Hippocampal formation (tissue), 2 donors: ENCODE measurements at places on chromosomes 6 and 20.

DNA sequence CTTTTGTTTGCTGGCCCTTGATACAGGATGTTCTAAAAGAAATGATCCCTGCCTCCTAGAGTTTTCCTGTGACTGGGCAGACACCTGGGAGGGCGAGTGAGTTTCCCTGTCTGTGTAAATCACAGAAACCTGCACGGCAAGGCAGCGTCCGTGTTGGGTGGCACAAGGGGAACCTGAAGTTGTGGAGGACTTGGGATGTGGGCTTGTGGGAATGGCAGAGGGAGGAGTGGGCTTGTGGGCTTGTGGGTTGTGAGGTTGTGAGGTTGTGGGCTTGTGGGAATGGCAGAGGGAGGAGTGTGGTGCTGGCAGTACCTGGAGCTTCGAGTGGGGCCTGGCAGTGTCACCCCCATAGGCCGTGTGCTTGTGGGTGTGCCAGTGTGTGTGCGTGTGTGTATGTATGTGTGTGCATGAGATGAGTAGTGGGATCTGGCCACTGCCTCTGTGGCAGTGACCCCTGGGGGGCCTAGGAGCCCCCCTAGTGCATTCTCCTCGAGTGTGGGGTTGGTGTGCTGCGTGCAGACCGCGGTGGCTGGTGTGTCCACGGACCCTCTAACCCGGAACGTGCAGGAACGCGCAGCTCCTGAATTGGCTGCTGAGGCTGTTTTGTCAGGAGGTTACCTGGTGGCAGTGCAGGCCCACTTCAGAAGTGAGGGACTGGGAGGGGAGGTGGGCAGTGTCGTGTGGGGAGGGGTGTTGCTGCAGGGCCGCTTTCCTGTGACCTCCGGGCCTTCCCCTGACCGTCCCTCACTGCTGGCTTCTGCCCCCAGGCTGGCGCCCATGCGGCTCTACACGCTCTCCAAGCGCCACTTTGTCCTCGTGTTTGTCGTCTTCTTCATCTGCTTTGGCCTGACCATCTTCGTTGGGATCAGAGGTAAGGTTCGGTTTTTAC is 13.0 kb downstream of the TMEM181 start:
- DNase-seq, result no peak

DNA sequence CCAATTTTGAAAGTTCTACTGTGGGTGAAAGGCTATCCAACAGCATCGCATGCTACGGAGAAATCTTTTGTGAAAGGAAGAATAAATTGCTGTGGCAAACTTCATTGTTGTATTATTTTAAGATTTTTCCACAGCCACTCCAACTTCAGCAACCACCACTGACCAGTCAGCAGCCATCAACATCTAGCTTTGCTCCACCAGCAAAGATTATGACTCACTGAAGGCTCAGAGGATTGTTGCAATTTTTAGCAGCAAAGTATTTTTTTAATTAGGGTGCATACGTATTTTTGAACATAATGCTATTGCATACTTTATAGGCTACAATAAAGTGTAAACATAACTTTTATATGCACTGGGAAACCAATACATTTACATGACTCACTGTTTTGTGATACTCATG is 493.5 kb downstream of the TFAP2A start:
- no peak for DNase-seq

- no peak for DNase-seq
These were observed 62.7 kb upstream of the SULF2 start for GRCh38 chr20:47847884-47848485.

DNA sequence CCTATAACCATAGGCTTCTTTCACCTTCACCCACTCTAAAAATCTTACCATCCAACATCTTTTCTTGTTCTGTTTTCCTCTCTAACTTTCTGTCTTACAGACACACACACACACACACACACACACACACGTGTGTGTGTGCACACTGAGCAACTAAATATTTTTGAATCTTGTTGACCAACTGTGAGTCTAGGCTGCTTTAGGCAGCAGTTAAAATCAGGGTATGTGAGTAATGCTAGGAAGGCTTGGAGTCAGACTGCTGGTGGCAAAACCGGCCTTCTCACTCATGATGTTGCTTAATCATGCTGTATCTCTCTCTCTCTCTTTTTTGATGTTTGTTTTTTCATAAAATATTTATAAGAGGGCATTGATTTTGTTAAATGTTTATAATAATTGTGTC is 103.1 kb upstream of the TBX18 start:
- DNase-seq, result no peak

DNA sequence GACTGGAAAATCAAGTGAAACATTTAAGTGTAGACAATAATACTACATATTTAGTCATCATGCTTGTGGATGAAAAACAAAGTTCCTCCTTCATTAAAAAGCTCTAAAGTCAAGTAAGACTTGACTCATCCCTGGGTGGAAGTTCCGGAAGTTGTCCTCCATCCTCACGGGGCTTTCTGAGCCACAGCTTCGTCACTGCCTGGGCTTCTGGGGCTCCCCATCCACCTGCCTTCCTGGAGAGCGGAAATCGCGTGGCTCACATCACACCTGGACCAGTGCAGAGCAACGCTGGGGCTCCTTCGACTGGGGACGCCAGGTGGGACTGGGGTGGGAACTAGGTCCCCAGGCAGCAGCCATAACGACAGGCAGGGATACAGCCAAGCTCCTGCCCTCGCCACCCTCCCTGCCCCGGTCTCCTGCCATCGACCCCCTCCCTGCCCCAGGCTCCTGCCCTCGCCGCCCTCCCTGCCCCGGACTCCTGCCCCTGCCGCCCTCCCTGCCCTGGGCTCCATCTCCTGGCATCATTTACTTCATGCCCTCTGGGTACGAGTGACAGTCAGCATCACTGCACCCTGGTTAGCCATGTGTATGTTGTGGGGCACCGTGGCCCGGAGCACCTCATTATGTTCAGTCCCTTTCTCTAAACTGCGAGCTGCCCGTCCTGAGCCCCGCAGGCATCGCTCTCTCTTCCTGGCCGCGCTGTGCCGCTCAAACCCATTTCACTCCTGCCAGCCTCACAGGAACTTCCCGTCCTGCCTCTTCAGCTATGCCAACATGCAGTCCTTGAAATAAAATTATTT is 12.9 kb downstream of the THBS2 start:
- DNase-seq, result no peak

DNA sequence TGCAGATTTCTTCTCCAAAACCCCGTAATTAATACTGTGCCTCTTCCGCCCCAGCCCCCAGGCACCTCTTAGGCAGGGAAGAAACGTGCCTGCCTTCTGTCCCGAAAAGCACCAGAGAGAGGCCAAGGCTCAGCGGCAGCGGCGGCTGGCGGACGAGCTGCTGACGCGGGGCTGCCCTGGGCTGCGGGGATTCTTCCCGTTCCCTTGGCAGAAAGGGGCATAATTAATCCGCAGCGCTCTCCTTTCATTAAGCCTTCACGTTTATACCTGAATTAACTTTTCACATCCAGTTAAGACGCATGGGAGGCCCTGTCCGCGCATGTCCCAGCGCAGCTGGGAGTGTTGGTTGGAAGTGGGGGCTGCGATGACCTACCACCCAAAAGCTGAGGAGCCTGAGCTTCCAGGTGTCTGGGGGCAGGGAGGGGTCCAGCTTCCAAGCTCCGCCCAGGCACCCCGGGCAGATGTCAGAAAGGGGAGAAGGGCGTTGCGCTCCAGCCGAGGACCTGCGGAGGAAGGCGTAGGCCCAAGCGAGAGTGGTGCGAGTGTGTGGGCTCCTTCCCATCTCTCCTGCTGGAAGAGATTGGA is 167.4 kb upstream of the LRFN2 start:
- DNase-seq, result no peak

GRCh38 chr6:111754423-111754822 is 118.8 kb downstream of the FYN start:
- no peak for DNase-seq

DNA sequence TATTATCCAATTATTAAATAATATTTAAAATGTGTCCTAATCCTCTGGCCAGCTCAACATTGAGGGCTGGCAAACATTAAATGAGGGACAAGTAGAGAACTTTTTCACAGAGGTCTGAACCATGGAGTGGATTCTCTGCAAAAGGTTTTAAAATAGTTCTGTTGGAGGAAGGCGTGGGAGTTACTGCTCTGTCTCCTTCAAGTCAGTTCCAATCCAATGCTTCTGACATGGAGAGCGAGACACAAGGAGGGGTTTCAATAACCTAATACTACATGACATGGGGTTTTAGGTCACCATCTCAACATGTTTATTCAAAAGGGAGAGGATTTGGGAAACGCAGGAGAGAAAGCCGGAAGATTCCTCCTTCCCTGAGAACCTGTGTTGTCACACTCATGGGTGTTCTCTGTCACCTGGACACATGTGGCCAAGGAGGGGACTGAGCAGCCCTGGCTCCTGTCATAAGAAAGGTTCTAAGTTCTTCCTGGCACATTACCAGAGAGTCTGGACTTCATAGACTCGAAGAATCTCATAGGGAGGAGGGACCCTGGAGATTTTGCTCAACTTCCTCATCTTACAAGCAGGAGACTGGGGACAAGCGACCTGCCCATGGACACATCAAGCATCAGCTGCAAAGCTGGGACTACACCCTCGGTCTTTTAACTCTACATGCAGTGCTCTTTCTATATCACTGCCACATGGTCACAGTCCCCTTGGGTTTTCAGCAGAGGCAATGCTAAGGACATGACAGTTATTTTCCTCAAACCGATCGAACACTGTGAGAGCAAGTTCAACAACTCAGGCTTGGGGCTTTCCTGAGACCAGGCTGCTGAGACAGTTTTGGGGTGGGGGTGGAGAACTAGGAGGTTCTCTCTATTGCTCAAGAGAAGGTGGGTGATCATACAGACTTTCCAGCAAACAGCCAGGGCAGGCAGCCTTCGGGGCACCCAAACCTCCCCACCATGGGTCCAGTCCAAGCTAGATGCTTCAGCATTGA is 38.6 kb downstream of the PRDM1 start:
- no peak for DNase-seq

DNA sequence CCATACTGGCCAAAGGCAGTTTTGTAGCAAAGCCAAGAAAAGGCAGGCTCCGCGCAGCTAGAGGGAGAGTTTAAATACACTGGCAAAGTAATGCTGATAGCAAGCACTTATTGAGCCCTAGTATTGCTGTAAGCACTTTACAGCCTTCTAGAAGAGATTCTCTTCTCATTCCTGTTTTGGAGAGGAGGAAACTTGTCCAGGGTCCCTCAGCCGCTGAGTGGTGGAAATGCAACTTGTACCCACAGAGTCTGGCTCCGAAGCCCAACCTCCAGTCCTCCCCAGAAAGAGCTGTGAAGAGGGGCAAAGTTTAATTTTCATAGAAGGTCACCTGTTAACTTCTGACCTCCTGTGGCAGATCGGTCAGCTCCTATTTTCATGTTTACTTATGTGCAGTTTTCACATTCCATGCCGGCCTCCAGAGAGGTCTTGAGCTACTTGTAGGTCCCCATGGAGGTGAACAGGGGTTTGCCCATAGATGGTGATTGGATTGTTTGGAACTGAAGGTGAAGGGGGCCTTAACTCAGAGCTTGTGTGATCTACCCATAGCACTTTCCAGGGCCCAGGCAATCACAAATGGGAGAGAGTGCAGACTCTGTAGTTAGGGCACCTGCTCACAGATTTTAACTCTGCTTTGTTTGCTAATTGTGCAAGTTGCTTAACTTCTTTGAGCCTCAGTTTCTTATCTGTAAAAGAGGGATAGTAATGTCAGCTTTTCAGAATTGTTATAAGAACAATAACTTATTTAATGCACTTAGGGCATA is 70.7 kb downstream of the LYRM2 start:
- DNase-seq, result no peak

GRCh38 chr20:5267092-5267491 is 49.7 kb downstream of the PROKR2 start:
- DNase-seq, result no peak

- no peak for DNase-seq
These were observed 50.6 kb upstream of the SLC32A1 start for GRCh38 chr20:38673725-38674091.

- no peak for DNase-seq
These were observed 34.1 kb downstream of the CDS2 start for GRCh38 chr20:5160882-5161281.

GRCh38 chr20:59141818-59142581 is 21.6 kb upstream of the ZNF831 start:
- DNase-seq, result no peak

- DNase-seq, result no peak
These were observed 213.6 kb downstream of the RNGTT start for GRCh38 chr6:88749849-88750248.

GRCh38 chr6:31702405-31702818 is 712 bp downstream of the ABHD16A start:
- DNase-seq, result no peak

DNA sequence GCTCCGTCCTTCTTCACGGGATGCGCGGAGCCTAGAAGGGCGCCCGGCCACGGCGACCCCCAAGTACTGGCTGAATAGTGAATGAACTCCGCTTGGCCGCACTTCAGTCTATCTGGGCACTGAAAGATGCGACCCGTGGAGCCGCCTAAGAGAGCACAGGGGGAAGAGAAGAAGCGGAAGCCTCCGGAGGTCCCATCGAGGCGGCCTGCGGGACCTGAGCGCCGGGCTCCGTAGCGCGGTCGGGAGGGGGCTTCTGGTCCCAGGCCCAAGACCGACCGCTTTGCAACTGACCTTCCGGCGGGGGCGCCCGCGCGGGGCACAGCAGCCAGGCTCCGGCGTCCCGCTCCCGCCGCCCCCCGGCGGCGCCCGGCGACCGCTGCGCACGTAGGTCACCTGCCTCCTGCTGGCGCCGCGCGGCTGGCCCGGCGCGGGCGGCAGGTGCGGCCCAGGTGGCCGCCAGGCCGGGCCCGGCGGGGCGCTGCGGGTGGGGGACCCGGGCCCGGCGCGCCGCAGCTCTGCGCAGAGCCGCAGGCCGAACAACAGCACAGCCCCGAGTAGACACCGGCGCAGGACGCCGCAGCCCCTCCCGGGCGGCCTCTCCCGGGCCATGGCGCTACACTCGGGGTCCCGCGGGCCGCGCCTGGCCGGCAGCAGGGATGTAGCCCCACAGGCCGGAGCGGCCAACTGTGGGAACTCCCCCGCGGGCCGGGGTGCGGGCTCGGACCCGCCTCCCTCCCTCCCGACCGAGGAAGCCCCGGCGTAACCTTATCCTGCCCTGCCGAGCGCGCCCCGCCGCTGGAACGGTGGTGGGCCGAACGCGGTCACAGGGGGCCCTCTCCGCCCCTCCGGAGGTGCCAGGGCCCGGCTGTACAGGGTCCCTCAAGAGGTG is at the start of gene METTL24:
METTL24 (minus strand) TSS at position 686 of the 889 bp plus-strand sequence; CDS start at position 609, 77 bp downstream.
- DNase-seq, result no peak

- no peak for DNase-seq
These were observed 138.6 kb downstream of the THEMIS start for GRCh38 chr6:127762284-127762683.

- DNase-seq, result no peak
These were observed 5.0 kb upstream of the DSE start for GRCh38 chr6:116365743-116366142.

- no peak for DNase-seq
These were observed 467.4 kb upstream of the PLCB4 start for GRCh38 chr20:8601542-8601912.

DNA sequence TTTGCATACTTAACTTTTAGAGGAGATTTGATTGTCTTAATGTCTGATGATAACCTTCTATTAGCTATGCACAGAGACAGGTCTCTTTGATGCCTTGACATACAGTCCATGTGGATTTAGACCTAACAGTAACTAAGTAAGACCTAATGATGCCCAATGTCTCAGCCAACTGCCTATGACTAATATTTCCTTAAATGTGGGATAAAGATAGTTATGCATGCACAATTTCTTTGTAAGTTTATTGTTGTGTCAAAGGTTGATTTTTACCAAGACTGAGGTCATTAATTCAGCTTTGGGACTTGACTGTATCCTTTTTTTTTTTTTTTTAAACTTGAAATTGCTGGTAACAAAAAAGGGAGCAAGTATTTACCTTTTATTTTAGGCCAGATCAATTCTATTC is 450.0 kb downstream of the HAO1 start:
- no peak for DNase-seq

- DNase-seq, result no peak
These were observed 280.0 kb upstream of the ID4 start for GRCh38 chr6:19557191-19557590.
